GM23338 (cell line): ENCODE measurements at places on chromosomes 1 and 21. TPM values are rescaled to one million over a fixed set of nuclear protein-coding genes. Genes with fewer than 3 reads are reported as not detected.

RIPPLY3 gene
- 2.8 and 3.1 TPM in 2 replicates for polyA plus RNA-seq

MEX3A gene
- polyA plus RNA-seq, result 18.5 and 19.7 TPM in 2 replicates

CSF3R gene
- not detected in 2 replicates for polyA plus RNA-seq

OLIG2 gene
- 0.09 and 0.15 TPM in 2 replicates for polyA plus RNA-seq

SPAG17 gene
- polyA plus RNA-seq, result 1.0 and 1.9 TPM in 2 replicates

LIPI gene
- not detected in 2 replicates for polyA plus RNA-seq

RABGAP1L gene
- polyA plus RNA-seq, result 113 and 136 TPM in 2 replicates

SLC5A3 gene
- polyA plus RNA-seq, result 5.7 and 6.2 TPM in 2 replicates

KANK4 gene
- 0.31 and 0.49 TPM in 2 replicates for polyA plus RNA-seq

PTPRC gene
- 0.43 and 0.52 TPM in 2 replicates for polyA plus RNA-seq

HAO2 gene
- polyA plus RNA-seq, result not detected in 2 replicates

HLX gene
- not detected in 2 replicates for polyA plus RNA-seq

LHX4 gene
- 1.2 and 1.4 TPM in 2 replicates for polyA plus RNA-seq

INSRR gene
- not detected in 2 replicates for polyA plus RNA-seq
